IMR-90 (cell line): ENCODE measurements at places on chromosomes 1 and 21. TPM values are rescaled to one million over a fixed set of nuclear protein-coding genes. Genes with fewer than 3 reads are reported as not detected.

S100A16 gene
- total RNA-seq, result 201 and 226 TPM in 2 replicates

HMGCL gene
- total RNA-seq, result 31.9 and 33.5 TPM in 2 replicates

RLF gene
- total RNA-seq, result 29.8 and 33.1 TPM in 2 replicates

KRTAP21-2 gene
- total RNA-seq, result not detected in 2 replicates

DYRK3 gene
- total RNA-seq, result 21.1 and 22.0 TPM in 2 replicates

ZNF326 gene
- total RNA-seq, result 4.5 and 10.0 TPM in 2 replicates

IFNGR2 gene
- 52.8 and 66.0 TPM in 2 replicates for total RNA-seq

S100A3 gene
- 1.4 and 2.9 TPM in 2 replicates for total RNA-seq

TRPM2 gene
- total RNA-seq, result not detected in 2 replicates

L1TD1 gene
- total RNA-seq, result not detected in 2 replicates

TEDDM1 gene
- total RNA-seq, result not detected in 2 replicates

NR5A2 gene
- total RNA-seq, result under 0.01 and 0.18 TPM in 2 replicates

CAMK2N1 gene
- total RNA-seq, result 10.2 and 28.9 TPM in 2 replicates
